ENCODE measurements at places on chromosomes 7 and 10.

DNA sequence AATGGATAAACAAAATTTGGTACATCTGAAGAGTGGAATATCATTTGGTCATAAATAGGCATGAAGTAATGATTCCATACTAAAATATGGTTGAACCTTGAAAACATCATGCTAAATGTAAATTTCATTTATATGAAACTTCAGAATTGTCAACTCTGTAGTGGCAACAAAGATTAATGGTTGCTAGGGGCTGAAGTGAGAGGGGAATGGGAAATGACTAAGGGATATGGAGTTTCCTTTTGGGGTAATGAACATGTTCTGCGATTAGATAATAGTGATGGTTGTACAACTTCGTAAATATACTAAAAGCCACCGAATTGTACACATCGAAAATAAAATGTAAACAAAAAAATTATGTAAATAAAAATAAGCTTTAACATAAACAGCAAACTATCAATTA, 384.1 kb upstream of the STEAP1 start:
- DNase-seq, result no peak

GRCh38 chr7:114148779-114149178, 230.0 kb upstream of the PPP1R3A start:
- no peak for DNase-seq

GRCh38 chr7:44381494-44382220, 56.3 kb upstream of the CAMK2B start:
- DNase-seq, result no peak

- no peak for DNase-seq
Measured at GRCh38 chr7:4151926-4152549, 530.1 kb upstream of the FOXK1 start.

DNA sequence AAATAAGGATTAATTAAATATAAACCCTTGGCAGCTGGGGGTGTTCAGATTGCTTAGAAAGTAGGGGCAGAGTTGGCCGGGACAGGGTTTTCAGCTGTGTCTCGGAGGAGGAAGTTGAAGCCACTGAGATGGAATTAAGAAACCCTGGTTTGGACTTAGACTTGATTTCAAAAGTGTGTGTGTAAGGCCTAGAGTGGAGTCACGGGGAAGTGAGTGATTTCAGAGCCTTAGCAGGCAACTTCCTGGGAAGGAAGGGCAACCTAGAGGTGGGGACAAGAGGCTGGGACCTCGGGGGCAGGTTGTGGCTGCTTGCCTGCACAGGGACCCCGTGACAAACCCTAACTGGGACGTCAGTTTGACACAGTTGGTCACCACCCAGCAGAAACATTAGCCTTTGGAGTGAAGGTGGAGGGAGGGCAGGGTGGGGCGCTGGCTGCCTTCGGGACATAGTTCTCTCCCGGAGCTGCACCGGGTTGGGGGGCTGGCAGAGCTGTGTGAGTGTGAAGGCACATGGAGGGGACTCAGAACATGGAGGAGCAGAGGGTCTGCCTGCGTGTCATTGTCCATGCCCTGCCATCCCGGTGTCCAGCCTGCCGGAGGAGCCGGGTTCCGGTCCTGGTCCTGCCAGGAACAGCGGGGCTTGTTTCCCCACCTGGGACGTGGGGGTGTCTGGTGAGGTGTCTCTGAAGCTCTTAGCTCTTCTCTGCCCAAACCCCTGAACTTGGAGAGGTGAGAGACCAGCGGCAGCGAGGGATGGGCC, 1.8 kb downstream of the BRI3 start:
- no peak for DNase-seq

DNA sequence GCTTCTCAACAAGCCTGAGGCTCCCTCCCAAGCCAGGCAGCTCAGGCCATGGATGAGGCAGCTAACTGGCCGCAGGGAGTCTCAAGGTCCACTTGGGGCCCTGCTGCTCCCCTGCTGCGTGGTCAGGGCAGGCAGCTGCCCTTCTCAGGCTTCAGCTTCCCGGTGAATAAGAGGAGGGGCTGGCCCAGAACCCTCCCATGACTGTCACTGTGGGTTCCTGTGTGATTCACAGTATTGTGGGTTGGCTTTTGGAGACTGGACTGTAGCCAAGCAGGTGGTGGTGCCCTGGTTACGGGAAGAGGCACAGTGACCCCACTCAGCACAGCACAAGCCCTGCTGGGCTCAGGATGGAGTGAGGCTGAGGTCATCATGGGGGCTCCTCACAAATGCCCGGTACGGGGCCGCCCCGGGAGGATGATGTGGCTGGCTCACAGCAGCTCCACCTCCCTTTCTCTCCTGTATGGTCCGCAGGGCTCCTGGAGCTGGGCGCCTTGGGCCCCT, 189.8 kb downstream of the HECW1 start:
- no peak for DNase-seq

DNA sequence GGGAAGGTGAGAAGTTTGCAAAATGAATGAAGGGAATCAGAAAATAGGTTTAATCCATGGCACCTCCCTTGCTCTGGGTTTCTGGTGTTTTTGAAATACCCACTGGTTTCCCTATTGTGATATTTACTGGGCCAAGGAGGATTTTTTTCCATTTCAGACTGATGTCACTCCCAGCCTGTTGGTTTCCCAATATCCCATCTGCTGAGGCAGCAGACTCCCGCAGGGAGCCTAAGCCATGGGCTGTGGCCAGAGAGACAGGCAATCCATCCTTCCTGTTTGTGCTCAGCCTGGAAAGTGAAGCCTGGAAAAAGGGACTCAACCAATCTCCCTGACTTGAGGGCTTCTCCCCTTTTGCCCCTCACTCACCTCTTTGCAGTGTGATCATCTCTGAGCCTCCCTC, 22.8 kb downstream of the FAM107B start:
- DNase-seq, result no peak

GRCh38 chr7:17043012-17043877, 161.5 kb upstream of the AGR3 start:
- DNase-seq, result no peak

DNA sequence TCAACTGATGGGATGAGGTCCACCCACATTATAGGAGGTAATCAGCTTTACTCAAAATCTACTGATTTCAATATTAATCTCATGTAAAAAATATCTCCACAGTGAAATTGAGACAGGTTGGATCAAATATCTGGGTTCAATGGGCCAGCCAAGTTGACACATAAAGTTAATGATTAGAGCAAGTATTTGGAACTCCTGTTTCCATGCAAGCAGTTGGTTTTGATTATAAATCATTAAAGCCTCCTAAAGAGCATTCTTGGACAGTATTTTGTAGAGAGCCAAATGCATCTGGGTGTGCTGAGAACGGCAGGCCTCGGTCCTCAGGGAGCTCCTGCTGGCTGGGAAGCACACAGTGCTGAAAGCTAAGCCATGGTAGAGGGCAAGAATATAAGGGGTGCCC, 126.9 kb upstream of the BTBD16 start:
- DNase-seq, result no peak

- DNase-seq, result no peak
Measured at GRCh38 chr7:51233374-51233773, 83.2 kb downstream of the COBL start.

Measured in T-helper 1 cell (primary cell).